ENCODE measurements at places on chromosomes 1 and 21.

DNA sequence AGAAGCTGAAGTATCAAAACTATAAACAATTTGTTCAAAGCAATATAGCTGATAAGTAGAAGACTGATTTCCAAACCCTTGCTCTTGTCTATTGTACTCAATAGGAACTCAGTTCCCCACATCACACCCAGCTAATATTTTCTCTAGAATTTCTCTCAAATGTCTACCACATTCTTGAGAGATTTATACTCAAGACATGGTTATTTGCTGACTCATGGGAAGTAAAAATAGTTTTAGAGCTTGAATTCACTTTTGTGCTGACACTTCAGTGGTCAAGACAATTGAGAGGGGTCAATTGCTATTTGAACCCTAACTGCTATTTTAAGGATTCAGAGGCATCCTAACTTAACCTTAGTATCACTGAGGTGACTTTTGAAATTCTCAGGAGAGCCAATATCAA is 99.0 kb downstream of the TNNI3K start:
- no peak for DNase-seq

GRCh38 chr1:203291201-203292096 is 13.9 kb upstream of the BTG2 start:
- DNase-seq: no peak

- DNase-seq: no peak
Observed at GRCh38 chr1:33182401-33182841, 578 bp upstream of the TRIM62 start.

- no peak for DNase-seq
Observed at GRCh38 chr1:204990721-204991341, 52.2 kb upstream of the CNTN2 start.

GRCh38 chr1:78663923-78664322 is 14.3 kb downstream of the IFI44 start:
- DNase-seq: no peak

DNA sequence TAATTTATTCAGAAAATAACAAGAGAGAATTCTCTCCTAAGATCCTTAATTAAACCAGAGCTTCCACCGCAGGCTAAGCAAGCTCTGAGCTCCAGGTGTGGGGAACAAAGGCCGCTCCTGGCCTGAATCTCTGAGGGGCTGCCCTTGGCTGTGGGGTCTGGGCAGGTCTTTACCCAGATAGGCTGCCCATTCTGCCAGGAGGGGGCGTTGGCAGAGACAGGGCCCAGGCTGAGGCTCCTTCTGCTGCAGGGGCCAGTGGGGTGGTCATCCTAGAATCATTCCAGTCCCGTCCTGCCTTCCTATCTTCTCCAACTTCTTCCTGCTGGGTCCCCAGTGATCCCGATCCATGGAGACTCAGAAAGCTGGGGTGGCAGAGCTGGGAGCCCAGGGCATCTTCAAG is 82.9 kb upstream of the POU3F1 start:
- no peak for DNase-seq

DNA sequence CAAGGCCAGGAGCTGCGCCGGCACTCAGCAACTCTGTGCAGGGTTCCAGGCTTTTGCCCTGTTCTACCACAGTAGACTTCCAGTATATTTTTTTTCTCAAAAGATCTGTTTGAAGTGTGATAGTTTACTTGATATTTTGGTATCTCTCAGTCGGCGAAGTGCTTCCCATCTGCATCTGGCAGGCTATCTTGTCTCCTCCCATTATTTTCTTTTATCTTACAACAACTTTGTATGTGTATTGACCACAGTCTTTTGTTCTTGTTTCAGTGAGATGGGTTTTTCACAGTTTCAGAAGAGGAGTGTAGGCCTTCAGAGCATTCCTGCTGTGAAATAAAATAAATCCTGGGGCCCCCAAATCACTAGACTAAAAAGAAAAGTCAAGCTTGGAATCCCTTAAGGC is 292.9 kb downstream of the PTGER3 start:
- DNase-seq: no peak

- no peak for DNase-seq
Observed at GRCh38 chr1:78540048-78540447, 49.3 kb downstream of the PTGFR start.

- DNase-seq: no peak
Observed at GRCh38 chr1:17372955-17373354, 959 bp downstream of the PADI6 start.

- DNase-seq: no peak
Observed at GRCh38 chr1:155466617-155466972, 96.0 kb downstream of the ASH1L start.

- no peak for DNase-seq
Observed at GRCh38 chr1:231039161-231040018, 664 bp downstream of the FAM89A start.

- DNase-seq: no peak
Observed at GRCh38 chr1:31043631-31044030, 21.9 kb downstream of the PUM1 start.

DNA sequence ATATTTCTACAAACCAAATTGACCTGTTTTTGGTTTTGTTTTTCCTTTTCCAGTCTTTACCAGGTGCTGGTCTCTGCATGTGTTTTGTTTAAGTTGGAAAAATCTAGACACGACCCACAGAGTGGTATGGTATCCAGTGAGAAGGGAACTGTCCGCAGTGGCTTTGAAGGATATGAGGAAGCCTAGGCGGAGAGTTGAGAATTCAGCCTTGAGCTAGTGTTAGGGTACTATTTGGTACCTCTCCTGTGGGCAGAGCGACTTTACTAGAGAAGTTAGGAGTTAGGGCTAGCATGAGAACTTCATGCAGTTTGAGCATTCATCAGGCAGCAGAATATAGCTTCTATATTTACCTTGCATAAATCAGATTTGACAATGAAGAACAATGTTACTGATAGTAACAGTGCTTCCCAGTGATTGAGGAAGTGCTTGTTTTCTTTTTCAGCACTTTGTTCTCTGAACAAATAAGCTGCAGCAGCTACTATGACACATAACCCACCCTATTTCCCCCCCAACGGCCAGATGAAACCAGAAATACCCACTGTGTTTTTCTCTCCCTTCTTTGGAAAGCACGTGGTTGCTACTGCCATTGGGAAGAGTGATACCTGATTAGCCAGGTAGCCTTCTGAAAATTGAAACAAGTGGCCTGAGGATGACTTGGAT is 19.0 kb downstream of the MRPS6 start:
- DNase-seq: no peak

DNA sequence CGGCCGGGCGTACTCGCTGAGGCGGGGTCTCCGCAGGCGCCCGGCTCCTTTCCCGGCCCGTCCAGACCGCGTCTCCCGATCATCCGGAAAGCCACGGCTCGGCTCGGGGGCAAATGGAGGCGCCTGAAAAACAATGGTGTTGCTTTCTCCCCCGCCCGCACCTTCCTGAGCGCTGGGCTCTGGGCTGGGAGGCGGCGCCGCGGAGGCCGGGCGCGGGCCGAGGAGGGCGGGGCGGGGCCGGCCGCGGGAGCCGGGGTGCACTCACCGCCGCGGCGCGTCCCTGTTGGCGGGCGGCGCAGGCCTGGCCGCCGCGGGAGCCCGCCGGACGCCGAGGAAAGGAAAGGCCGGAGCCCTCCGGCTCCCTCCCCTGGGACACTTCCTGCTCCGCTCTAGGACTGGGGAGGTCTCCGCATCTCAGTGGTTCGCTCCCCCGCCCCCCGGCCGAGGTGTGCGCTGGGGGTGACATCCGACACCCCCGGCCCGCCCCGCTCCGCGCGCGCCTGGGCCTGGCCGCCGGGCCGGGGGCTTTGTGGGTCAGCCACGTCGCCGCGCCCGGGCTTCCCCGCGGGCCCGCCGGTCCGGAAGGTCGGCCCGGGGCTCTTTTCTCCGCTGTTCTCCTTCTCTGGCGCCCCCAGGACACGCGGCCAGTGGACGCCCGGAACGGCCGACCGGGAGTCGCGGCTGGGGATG is at the start of gene ZNF496:
ZNF496 (minus strand) TSS at position 343 of the 690 bp plus-strand sequence. CDS start 2,289 bp downstream, outside the sequence.
- peak; percentile 64 for DNase-seq

DNA sequence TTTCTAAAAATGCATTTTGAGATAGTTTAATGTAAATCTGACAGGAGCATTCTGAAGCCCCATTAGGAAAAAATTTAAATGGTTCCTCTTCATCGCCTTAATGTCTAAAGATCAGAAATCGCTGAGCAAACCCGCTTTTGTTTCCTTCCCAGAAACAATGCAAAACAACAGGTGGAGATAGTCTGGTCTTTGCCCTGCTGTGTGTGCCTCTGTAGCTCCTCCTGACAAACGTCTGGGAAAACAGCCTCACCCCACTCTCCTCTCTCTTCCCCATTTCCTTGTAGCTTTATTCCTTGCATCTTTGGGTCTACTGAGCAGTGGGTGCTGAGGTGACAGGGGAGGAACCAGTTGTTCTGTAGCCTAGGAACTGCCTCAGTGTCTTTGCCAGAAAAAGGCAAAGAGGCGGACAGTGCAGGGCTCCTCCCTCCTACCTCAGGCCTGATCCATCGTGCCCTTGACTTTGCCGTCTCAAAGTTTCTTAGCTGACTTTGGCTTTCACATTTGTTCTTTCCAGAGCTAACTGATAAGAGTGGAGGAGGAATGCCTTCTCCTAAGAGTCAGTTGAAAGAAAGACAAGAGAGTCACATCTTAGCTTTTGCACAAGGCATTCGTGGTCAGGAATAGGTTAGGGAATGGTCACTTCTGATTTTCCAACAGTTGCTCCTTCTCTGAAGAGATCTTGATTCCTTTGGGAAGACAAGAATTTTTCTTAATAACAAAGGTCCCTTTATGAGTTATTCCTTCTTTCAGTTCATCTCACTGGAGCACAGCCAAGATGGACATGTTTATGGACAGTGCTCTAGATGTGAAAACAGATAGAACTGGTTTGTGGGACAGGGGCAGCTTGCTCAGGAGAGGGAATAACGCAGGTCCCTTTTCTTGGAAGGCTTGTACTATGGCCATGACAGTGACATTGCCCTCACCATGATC is 24.9 kb downstream of the SYT11 start:
- no peak for DNase-seq

DNA sequence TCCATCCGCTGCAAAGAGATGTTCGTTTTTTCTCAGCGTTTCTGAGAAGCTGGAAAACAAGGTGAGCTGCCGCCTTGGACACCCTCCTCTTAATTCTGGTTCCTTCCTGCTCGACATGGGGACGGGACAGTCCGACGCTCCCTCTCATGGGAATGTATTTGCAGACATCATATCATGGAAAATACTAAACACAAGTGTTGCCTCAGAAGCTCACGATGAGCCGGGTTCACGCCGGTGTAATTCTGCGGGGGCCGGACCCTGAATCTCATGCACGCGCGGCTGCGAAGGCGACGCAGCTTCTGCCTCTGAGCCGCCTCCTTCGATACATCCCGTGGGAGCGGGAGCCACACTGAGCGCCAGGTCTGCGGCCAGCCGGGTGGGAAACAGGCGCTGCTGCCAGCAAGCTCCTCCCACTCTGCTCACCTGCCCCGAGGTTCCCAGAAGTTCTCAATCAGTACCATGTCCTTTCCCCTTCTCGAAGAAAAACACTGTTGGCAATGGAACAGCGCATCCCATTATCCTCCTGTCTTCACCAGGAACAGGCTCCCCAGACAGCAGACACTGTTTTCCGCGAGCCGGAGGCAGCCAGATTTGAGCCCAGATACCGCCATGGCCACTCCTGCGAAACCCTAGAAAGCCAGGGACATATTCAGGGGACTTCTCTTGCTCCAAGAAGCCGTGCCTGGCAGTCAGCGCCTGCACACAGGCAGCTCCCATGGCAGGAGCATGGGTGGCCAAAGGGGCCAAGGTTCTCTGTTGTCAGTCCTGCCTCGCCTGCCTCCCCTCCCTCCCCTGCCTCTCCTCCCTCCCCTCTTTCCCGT is 98.0 kb downstream of the WDR4 start:
- no peak for DNase-seq

DNA sequence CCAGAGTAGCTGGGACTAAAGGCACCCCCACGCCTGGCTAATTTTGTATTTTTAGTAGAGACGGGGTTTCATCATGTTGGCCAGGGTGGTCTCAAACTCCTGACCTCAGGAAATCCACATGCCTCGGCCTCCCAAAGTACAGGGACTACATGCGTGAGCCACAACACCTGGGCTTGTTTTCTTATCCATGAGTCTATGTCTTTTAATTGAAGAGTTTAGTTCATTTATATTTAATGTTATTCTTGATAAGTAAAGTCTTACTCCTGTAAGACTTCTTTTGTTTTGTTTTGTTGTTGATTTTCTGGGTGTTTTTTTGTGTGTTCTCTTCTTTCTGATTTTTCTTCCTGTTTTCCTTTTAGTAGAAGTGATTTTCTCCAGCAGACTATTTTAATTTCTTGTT is 621.0 kb downstream of the LTN1 start:
- DNase-seq: no peak

- DNase-seq: no peak
Observed at GRCh38 chr21:29301691-29302090, 3.0 kb downstream of the BACH1 start.

GRCh38 chr1:48026275-48026674 is 29.1 kb upstream of the TRABD2B start:
- DNase-seq: no peak

GRCh38 chr1:1213345-1214265 is at the start of gene TNFRSF4:
TSS of gene TNFRSF4 (minus strand) at chr1:1214153. CDS start at chr1:1214127, 26 bp downstream.
- peak; percentile 42 for DNase-seq

DNA sequence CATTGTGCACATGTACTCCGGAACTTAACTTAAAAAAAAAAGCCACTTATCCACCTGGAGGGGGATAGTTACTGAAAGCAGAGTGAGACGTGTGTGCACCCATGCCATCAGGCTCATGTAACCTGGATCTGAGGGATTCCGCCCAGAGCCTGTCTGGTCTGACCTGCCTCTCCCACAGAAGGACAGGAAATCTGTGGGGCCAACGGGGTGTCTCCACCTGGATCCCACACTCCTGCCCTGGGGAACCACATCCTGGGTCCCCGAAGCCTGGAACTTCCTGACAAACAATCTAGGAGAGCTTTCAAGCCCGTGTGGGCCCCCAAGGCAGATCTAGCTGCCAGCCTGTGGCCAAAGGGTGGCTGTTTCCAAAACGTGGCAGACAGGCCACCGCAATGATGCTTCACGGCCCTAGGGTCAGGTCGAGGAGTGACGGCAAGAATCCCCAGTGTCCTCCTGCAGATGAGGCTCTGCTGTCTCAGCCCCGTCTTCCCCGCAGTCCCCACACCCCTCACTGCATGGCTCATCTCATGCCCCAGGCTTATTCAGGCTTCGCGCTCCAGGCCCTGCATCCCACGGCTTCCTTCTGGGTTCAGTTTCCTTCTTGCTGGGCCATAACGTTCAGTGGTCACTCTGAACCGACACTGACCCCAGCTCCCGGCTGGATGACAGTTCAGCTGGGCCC is 21.0 kb upstream of the PCBP3 start:
- no peak for DNase-seq
